ENCODE measurements at places on chromosomes 16 and 17. TPM values are rescaled to one million over a fixed set of nuclear protein-coding genes. Genes with fewer than 3 reads are reported as not detected.
A peak's percentile ranks its signal among the peaks of the same experiment; 100 is the strongest.

DNA sequence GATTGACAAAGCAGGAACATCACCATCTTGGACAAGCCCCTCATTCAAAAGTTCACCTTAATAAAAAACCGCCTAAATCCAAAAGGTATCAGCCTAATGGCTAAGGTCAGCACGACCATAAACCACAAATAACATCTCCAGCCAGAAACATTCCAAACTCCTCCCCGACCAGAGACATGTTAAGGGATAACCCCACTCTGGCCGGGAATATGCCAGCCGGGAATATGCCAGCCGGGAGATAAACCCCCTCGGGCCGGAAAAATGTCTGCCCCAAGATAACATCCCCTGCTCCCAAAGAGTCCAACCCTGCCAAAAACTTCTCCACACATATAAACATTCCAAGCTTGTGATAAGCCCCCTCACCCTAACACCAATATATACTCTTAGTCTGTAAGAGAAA is 1.4 kb downstream of the DHX33 start:
- DNase-seq: peak; percentile 11

DNA sequence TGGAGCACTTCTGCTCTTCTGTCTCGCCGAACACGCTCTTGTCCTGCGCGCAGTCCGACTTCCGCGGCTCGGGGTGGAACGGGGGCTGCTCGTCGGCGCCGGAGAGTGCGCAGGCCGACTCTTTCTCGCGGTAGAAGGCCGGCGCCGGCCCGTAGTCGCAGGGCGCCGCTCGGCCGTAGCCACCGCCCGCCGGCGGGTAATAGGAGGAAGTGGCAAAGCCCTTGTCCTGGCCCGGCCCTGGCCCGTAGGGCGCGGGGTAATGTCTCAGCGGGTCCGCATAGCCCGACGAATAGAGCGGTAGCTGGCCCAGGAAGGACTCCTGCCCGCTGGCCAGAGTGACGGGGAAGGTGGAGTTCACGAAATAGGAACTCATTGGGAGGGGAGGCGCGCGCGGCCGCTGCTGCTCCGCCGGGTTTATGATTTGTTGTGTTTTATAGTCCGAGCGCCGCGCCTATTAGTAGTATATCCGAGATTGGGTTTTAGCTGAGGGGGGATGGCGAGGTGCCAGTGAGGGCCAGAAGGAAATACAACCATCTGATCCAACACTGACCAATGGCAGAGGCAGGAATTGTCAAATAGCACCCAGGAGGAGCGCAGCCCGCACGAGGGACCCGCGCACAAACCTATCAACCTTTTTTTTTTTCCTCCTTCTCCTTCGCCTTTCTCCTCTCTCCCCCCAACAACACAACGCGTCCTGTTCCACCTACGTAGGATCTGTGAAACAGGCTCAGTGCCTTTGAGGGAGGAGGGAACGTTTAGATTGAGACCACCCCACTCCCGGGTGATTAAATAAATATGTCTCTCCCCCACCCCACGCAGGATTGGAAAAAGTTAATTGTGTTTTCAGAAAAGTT is 4.4 kb upstream of the HOXB5 start:
- DNase-seq: peak; percentile 71

The CCDC154 gene
- 0.09 TPM for total RNA-seq

DNA sequence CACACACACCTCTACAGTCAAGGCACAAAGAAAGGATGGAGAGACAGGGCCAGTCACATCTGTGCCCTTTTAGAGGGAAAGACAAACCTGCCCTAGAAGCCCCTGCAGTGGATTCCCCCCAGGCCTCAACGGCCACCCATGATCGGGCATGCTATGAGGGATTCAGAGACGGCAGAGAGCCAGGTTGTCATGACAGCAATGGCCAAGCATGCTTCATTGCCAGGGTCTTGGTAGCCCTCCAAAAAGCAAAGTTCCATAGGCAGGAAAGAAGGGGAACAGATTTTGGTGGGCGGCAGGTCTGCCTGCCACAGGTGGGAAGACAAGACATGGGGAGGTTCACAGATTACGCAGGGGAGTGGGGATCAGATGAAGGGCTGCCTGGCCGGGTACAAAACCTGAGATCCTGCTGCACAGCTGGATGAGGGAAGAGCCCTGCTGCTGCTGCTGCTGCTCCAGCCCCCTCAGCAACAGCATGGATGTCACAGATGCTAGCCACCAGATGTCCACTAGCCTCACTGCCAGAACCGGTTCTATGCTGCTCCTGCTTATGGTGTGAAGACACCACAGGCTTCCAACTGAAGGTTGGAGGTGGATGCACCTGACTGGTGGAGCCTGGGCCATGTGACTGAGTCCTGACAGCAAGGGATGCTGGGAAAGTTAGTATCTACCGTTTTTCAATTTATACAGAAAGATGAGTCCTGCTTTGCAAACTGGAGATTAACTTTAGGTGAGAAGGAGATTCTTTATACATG is 17.8 kb downstream of the ACTG1 start:
- no peak for DNase-seq

- no peak for DNase-seq
These were observed 17.6 kb upstream of the LGALS9 start for GRCh38 chr17:27613433-27613832.

The RPGRIP1L gene
- total RNA-seq: 6.7 TPM

DNA sequence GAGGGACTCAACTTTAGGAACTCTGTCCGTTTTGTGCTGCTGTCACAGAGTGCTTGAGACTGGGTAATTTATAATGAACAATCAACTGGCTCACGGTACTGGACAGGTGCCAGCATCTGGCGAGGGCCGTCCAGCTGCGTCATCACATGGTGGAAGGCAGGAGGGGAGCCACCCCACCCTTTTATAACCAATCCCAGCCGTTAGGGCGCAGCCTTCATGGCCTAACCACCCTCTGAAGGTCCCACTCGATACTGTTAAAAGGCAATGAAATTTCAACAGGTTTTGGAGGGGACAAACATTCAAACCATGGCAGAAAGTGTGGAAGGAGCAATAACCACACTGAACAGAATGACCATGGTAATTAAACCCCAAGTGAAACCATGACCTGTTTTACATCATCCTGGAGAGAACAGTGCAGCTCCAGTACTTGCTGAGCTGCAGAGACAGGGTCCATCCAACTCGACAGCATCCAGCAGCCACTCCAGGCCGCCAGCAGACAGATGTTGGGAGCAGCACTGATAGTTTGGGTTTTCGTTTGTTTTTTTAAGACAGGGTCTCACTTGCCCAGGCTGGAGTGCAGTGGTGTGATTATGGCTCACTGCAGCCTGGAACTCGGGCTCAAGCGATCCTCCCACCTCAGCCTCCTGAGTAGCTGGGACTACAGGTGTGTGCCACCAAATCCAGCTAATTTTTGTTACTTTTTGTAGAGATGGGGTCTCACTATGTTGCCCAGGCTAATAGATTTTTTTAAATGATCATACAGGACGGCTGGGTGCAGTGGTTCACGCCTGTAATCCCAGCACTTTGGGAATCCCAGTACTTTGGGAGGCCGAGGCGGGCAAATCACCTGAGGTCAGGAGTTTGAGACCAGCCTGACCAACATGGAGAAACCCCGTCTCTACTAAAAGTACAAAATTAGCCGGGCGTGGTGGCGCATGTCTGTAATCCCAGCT is 11.0 kb downstream of the CHMP6 start:
- peak; percentile 76 for DNase-seq

The CASKIN1 gene
- total RNA-seq: 0.05 TPM

- DNase-seq: no peak
These were observed 269.8 kb downstream of the RBFOX1 start for GRCh38 chr16:7602291-7602950.

The GAS7 gene
- total RNA-seq: 6.7 TPM

- DNase-seq: no peak
These were observed 372.3 kb upstream of the ZFHX3 start for GRCh38 chr16:73420244-73420643.

DNA sequence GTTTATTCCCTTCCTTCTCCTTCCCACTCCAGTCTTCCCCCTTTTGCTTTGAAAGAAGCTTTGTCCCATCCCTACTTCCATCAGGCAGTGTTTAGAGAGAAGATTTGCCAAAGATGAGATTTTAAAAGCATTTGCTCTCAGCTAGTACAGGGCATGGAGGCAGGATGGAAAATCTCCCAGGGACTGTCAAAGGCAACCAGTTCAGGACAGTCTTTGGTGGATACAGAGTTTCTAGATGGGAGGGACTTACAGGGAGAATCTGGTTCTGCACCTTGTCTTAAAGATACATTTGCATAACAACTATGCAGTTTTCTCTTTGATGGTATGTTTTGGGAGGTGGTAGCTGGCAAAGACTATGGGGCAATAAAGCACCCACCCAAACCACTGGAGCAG is 26.2 kb downstream of the CHD9 start:
- DNase-seq: no peak

DNA sequence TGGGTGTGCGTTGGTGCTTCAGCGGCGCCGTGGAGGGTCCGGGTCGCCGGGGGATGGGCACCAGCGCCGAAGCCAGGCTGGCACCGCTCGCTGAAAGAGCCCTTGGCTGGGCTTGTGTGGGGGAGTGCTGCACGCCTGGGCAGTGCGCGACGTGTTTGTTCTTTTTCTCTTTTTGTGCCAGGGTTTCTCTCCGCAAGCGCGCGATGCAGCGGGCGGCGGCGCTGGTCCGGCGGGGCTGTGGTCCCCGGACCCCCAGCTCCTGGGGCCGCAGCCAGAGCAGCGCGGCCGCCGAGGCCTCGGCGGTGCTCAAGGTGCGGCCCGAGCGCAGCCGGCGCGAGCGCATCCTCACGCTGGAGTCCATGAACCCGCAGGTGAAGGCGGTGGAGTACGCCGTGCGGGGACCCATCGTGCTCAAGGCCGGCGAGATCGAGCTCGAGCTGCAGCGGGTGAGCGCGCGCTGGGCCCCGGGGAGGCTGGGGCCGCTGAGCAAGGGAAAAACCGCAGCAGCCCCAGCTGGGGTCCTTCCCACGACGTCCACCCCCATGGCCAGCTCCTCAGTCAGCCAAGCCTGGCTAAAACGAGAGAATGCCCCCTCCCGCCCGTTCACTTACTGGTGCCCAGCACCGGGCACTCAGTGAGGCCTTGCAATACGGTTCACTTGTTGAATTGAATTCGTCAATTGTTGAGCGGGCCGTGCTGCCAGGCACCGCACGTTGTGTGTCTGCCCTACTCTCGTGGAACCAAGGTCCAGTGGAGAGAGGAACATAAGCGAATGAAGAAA is 541 bp downstream of the GPT2 start:
- DNase-seq: peak; percentile 37

DNA sequence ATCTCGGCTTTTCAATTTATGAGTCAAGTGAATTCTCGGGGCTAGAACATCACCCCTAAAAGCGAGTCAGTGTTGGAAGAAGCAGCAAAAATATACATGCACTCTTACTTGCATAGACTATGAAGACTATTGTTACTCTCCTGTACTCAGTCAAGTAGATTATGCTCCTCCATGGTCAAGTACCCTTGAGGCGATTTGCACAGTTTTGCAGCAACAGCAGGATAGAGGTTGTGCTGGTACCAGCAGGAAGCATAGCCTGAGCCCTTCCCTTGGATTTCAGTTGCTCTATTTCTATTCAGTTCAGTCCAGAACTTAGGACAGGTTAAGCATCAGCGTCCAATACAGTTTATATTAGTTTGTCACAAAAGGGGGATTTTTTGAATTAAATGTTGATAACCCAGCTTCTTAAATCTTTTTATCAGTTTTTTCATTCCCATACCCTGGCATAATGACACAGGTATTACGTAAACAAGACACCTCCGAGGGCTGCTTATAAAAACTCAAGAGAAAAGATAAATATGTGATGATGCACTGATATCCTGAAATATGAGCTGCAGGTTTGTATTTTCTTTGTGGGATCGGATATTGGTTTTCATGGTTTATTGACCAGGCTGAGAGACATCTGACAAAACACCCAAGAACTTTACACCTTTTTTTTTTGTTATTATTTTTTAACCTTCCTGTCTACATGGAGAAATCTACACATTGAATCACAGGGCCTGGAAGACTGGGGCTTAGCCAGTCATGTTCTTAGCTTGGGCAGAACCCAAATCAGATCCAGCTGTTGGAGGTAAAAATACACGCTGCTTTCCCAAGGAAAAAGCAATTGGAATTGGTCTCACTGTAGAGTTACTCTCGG is 144.1 kb downstream of the PITPNC1 start:
- no peak for DNase-seq

- no peak for DNase-seq
These were observed 32.8 kb downstream of the IRF8 start for GRCh38 chr16:85931596-85932402.

- DNase-seq: no peak
These were observed 181.9 kb downstream of the SOX9 start for GRCh38 chr17:72302735-72303134.

DNA sequence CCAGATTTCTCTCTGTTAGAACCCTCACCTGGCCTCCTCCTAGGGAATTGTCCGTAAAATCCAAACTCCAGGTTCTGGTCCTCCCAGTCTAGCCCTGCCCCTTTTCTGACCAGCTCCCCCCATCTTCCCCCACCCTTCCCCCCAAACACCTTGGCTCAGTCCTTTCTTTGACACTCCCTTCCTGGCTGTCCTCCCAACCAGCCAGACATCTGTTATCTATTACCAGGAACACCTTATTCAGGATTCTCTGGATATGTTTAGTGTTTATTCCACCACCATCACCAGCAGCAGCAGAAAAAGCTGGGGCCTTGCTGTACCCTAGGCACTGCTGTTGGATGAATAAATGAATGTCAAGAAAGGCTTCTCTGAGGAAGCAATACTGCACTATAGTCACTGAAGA is 4.0 kb upstream of the CMTM3 start:
- no peak for DNase-seq

DNA sequence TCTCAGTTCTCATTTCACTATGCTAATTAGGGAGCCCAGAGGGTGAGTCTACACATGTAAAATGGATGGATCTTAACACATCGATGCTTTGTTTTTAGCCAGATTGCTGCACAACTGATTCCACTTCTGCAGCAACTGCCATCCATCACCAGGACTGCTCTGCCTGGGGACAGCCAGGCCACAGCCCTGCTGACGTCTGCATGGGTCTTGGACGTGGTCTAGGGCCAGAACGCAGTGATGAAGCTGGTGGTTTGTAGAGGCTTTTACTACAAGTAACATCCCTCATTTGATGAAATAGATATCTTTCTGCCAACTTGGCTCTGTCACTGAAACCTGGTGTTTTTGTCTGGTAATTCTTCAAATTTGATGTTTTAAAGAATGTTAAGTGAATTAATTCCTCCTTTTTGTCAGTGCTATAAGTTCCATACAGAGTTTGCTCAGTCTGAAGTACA is 50.6 kb downstream of the MARCHF10 start:
- no peak for DNase-seq

GRCh38 chr17:79136596-79136995 is 62.0 kb downstream of the ENGASE start:
- DNase-seq: no peak

GRCh38 chr17:47162013-47162622 is 27.0 kb downstream of the CDC27 start:
- DNase-seq: no peak

DNA sequence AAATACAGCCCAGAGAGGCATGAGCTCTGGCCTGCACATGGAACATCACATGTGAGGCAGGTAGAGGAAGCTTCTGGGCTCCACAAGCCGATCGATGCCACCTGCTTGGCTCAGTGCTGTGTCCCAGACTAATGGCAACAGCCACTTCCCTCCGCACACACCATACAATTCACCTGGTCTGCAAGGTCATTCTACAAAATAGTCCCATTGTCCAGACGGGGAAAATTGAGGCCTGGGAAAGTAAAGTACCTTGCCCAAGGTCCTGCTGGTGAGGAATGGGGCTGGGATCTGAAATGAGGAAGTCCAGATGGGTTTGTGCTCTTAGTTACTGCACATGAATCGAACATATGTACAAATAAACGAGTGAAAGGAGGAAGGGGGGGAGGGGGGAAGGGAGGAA is 88.0 kb downstream of the LITAF start:
- no peak for DNase-seq
